ENCODE measurements at places on chromosomes 7 and 10.

DNA sequence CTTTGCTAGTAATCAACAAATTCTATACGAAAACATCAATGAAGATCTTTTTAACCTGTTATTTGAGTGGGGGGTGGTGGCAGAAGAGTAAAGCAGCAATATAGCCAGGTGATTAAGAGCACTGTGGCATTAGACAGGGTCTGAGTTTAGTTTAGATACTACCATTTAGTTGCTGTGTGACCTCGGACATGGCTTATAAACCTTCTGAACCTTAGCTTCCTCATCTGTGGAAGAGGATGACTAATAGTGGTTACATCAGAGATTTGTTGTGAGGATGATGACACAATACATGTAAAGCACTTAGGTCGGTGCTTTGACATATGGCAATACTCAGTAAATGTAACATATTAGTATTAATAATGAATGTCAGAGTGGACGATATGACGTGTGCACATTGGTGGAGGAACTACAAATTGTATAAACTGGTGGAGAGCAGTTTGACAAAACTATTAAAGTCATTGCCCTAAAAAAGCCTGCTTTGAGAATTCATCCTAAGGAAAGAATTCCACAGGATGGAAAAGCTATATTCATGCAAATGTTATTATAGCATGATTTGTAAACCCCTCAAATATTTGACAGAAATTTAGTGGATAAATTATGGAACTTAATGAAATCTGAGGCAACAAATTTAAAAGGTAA, 24.3 kb downstream of the SPAG6 start:
- no peak for DNase-seq

GRCh38 chr10:33012306-33012705, 54.3 kb upstream of the ITGB1 start:
- DNase-seq: no peak

DNA sequence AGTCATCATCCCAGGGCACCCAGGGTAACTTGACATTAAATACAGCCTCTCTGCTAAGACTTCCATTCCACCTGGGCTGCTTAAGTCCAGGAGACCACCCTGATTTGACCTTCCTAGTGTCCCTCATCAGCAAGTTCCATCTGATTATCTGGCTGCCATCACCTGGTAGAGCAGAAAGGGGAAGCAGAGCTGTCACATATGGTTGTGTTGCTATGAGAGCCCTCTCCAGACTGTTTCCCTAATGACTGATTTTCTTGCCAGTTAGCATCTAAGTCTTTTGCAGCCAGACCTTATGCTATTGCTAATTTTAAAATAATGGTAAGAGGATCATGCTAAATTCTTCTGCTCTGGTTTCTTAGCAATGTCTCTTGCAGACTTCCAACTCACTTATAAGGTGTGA, 38.7 kb downstream of the KCNH2 start:
- no peak for DNase-seq

DNA sequence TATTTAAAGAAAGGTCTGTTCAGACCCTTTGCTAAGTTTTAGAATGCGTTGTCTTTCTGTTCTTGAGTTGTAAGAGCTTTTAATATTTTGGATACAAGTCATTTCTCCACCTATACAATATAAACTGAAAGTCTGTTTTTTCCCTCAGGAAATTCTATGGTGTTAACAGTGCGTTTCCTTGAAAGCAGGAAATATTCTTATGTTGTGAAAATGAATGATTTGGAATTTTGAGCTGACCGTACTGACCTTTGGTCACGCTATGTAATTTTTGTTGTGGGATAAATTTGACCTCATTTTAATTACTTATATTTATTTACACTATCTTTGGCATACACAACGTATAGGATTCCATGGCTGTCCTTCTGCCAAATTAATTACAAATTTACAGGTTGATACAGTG, 43.5 kb downstream of the PUS7 start:
- DNase-seq: no peak

- no peak for DNase-seq
Observed at GRCh38 chr10:79149662-79150443, 81.1 kb downstream of the ZMIZ1 start.

DNA sequence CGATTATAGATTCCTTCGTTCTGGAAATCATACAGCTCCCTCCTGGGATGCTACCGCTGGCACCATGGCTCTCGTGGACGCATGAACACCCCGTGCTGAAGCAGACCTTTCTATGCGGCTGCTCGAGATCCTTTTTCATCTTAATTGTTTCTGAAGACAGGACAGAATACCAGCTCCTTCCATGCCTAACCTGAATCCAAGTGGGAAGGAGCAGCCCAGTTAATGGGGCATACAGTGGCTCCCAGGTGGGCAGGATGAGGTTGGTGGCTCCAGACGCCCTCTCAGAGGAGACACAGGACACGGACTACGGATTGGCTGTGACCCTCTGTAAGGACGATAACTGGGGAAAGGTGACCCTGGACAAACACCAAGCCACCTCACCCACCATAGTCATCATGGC, 18.4 kb upstream of the LOXL4 start:
- no peak for DNase-seq

GRCh38 chr10:64658528-64658927, 1137.3 kb downstream of the REEP3 start:
- no peak for DNase-seq

GRCh38 chr7:157574120-157574825, 237.5 kb downstream of the DNAJB6 start:
- no peak for DNase-seq

- no peak for DNase-seq
Observed at GRCh38 chr7:64874562-64875250, 28.4 kb upstream of the ZNF273 start.

GRCh38 chr10:70317272-70317942, 33.6 kb upstream of the NPFFR1 start:
- no peak for DNase-seq

GRCh38 chr10:132974886-132975830, 32.8 kb upstream of the CFAP46 start:
- DNase-seq: no peak

DNA sequence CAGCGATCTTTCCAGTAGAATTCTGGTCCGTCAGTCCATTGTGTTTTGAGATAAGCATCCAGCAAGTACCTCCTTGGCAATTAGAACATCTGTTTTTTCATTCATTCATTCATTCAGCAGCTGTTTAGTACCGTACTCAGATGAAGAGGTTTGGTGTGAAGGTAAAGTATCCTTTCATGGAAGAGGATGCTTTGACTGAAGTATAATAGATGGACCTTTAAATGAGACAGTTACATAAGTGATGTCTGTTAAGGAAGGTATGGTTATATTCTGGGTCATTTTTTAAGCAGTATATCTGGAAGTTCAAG, 1.2 kb downstream of the MAPK8 start:
- no peak for DNase-seq

GRCh38 chr7:81562581-81562980, 207.3 kb downstream of the HGF start:
- DNase-seq: no peak

GRCh38 chr7:105210721-105211205, 178.0 kb downstream of the SRPK2 start:
- DNase-seq: no peak

DNA sequence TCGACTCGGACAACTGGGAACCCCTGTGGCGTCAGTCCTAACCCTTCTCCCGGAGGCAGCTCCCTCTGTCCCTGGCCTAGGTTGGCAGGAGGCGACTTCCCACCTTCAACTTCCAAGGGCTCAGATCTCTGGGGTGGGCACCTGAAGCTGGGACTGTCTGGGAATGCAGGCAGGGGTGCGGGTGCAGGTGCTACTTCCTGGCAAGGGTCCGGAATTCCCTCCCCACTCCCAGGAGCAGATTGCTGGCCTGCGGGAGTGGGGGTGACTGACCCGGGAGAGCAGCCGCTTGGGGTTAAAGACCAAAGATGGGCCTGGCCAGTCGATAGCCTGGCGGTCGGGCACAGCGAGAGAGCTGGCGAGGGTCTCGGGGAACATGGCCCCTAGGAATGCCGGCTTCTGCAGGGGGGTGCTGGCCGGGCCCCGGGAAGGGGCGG, 387 bp downstream of the EPHA1 start:
- DNase-seq: no peak

DNA sequence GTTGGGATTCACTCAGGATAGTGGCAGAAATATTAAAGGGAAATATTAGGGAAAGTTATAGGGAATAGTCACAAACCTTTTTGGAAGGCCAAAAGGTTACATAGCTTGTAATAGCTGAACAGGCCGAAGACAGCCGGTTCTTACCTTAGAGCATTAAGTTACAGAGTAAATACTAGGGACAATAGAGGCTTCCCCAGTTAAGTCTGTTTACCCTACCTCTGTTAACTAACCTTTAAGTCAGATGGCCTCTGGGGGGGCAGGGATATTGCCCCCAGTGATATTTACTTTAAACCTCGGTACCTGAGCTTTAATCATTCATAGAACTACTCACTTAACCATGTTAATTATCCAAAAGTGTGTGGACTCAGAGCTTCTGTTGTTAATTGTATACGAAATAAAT, 7.4 kb downstream of the POLR1F start:
- DNase-seq: no peak

- DNase-seq: no peak
Observed at GRCh38 chr10:7165500-7166177, 245.2 kb downstream of the SFMBT2 start.

DNA sequence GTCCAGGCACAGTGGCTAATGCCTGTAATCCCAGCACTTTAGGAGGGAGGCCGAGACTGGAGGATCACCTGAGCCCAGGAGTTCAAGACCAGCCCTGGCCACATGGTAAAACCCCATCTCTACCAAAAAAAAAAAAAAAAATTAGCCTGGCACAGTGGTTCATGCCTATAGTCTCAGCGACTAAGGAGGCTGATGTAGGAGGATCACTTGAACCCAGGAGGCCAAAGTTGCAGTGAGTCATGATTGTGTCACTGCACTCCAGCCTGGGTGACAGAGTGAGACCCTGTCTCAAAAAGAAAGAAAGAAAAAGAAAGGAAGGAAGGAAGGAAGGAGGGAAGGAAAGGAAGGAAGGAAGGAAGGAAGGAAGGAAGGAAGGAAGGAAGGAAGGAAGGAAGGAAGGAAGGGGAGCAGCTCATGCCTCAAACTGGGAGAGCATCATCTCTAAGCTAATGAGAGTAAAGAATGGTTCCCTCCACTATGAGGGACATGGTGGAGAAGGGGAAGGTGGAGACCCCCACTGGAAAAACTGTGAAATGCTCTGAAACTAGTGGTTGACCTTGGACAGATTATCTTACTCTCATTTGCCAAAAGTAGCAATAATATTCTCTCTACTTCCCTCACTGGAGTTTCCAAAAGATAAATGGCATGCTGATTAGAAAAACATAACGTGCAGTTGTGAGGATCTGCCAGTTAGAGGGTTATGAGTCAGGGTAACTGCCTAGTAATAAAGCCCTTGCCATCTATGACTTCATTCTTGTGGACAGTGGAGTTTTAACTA, 16.8 kb downstream of the GIMAP5 start:
- no peak for DNase-seq

DNA sequence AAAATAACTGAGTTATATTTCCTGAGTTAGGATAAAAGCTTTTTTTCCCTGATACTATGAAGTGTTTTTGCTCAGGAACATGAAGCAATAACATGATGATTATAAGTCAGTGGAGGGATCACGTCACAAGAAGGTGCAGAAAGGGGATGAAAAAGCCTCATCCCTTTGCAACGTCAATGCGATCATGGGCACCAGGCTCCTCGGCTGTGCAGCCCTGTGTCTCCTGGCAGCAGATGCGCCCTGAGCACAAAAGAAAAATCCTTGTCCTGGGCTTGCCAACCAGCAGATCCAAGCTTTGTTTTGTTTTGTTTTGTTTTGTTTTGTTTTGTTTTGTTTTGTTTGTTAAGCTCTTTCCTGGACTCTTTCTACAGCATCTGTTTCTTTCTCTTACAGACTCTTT, 103.5 kb upstream of the PRSS1 start:
- no peak for DNase-seq

DNA sequence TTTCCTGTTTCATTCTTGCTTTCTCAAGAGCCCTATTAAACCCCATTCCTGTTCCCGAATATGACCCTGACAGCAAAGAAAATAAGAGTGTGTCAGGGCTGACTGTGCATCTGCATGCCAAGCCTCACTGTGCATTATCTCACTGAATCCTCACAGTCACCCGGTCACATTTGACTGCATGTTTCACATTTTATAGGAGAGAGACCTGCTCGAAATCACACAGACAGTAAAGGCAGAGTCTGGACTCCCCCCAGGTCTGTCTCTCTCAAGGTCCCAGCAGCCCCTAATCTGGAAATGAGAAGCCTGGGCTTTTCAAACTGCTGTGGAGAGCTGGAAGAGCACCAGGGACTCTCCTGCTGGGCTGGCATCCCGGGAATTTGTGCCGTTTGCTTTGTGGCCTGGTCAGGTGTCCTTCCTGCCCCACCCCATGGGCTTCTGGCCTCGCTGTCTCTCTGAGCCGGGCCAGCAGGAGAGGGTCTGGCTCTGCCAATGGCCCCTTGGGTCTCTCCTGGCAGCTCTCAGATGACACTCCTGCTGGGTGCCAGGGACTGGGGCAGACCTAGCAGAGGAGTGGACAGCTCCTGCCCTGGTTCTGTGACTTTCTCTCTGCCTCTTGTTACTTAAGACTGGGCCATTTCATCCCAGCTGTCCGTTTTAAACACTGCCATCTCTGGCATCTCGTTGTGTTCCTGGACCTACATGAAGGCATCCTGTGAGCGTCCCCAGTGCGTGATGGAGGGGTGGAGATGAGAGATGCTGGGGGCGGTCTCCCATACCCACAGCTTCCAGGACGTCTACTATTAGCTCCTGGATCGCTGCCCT, 173.6 kb downstream of the ARHGAP12 start:
- no peak for DNase-seq

DNA sequence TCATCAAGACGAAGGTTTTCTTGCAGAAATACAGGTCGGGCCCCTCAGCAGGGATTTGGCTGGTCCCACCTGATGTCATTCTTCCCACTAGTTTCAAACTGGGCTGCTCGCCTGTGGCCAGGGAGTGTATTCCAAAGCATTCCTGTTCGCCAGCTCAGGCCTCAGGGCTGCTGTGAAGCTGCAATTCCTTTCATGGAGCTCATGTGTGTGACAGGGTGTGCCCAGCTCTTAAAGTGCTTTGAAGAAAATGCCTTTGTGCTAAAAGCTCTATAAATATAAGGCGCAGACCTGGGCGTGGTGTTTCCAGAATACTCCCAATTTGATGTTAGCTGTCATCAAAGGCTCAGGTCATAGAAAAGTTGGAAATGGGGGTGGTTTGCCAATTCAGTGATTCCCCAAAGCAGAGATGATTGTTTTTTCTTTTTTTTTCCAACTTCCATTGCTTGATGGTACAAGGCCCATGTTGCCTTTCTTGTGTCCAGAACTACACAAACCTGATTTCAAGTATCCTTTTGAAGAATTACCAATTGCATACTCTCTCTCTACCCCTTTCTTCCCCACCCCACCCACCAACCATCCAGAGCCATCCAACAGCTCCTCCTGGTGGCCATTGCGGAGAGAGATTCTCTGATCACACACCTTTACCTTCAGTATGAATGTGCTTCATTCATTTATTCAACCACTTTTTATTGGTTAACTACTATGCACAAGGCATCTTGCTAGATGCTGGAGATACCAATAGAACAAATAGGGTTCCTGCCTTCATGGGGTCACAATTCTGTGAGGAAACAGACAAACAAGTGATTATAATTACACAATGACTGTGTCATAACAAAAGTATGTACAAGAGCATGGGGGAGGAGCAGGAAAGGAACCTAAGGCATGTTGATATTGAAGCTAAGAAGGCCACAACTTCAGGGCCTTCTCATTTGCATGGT, 297.3 kb upstream of the LYZL1 start:
- no peak for DNase-seq

GRCh38 chr7:122198581-122198980, 54.5 kb upstream of the AASS start:
- DNase-seq: no peak
